D721Med (cell line): ENCODE measurements at places on chromosomes 2 and 18.

- no peak for DNase-seq
These were observed 236.8 kb upstream of the RBMS1 start for GRCh38 chr2:160730296-160730995.

GRCh38 chr2:176158186-176158591, 1.1 kb downstream of the HOXD3 start:
- no peak for DNase-seq

DNA sequence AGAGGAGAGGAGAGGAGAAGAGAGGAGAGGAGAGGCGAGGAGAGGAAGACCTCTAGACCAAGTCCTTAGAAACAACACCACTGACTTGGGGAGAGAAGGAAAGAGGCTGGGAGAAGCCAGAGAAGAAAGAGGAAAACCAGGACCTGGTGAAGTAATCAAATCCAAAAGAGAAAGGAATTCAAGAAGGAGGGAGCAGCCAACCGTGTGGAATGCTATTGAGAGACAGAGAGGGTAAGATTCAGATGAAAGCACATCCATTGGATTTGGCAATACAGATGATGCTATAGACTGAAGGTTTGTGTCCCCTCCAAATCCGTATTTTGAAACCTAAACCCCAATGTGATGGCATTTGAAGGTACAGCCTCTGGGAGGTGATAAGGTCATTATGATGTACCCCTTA, 50.7 kb downstream of the GALNT14 start:
- no peak for DNase-seq

- no peak for DNase-seq
These were observed 471.7 kb downstream of the THSD7B start for GRCh38 chr2:137237055-137237454.

- no peak for DNase-seq
These were observed 275.4 kb upstream of the HS6ST1 start for GRCh38 chr2:128593879-128594650.

- DNase-seq: no peak
These were observed 99.2 kb upstream of the PTPRM start for GRCh38 chr18:7467708-7468466.

- no peak for DNase-seq
These were observed 1.0 kb upstream of the ZEB2 start for GRCh38 chr2:144520756-144521487.

- no peak for DNase-seq
These were observed 139.4 kb downstream of the SMAD7 start for GRCh38 chr18:48811401-48811800.

DNA sequence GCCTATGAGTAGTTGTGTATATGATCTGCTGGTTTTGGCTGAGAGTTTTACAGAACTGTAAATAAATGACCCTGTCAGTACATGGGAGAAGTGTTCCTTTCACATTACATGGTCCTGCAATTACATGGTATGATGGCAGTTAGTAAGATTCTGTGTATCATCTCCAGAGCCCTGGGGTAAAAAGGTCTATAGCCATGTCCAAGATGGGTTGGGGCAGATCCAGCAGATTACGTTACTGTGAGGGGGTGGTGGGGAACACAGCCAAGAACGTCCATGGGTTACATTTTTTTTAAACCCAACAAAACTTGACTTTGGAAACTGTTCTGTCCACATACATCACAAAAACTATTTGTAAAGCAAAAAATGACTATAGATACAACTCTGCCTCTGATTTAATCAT, 64.2 kb upstream of the LMAN1 start:
- DNase-seq: no peak

DNA sequence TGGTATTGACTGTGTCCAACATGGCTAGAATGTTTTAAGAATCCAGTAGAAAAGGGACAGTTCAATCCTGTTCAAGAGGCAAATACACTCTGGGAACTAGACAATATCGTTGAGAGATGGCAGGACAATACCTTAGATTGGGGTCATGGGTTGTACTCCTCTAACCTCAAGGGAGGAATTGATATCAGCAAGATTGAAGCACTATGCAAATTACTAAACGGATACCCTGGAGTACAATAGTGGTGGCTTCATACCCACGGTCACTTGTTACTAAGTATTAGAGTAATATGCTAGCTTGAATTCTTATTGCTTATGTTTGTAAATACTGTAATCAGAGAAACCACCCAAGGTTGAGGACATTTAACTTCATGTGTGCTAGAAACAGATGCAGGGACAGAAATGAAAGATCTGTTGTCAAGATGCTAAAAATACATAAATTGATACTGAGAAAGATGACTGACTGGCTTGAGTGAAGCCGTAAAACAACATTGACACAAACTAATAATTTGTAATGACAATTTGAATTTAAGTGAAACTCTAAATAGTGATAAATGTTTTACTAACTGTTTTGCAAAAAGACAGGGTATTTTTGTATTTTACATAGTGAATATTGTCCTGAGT, 73.3 kb downstream of the KCNJ3 start:
- DNase-seq: no peak

- no peak for DNase-seq
These were observed 136.7 kb upstream of the CXCR4 start for GRCh38 chr2:136254681-136255080.

- no peak for DNase-seq
These were observed 814 bp upstream of the RAB1A start for GRCh38 chr2:65130664-65131175.

DNA sequence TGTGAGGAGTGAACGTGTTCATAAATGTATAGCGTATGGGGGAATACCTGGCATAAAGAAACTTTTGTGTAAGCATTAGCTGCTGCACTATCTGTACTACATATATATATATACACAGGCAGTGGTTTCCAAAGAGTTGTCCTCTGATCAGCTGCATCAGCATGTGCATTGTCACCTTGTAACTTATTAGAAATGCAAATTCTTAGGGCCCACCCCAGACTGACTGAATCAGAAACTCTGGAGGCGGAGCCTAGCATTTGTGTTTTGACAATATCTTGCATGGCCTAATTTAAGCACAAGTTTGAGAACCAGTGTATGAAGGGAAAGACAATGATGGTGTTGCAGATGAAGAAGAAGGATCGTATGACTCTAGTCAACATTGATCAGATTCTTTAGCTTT, 299.5 kb downstream of the CCDC102B start:
- DNase-seq: no peak

GRCh38 chr2:64311948-64312621, 141.9 kb upstream of the LGALSL start:
- no peak for DNase-seq

DNA sequence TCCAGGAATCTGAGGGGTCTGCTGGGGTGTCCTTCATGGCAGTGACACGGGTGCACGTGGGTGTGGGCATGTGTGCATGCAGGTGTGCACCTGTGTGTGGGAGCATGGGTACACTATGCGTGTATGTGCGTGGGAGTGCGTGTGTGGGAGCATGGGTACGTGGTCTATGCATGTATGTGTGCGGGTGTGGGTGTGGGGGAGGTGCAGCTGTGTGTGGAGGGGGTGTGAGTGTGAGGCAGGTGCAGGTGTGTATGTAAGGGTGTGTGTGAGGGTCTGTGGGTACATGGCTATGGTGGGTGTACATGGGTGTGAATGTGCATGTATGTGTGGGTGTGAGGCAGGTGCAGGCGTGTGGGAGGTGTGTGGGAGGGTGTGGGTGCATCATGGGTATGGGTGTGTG, 36.3 kb downstream of the EIPR1 start:
- DNase-seq: no peak

DNA sequence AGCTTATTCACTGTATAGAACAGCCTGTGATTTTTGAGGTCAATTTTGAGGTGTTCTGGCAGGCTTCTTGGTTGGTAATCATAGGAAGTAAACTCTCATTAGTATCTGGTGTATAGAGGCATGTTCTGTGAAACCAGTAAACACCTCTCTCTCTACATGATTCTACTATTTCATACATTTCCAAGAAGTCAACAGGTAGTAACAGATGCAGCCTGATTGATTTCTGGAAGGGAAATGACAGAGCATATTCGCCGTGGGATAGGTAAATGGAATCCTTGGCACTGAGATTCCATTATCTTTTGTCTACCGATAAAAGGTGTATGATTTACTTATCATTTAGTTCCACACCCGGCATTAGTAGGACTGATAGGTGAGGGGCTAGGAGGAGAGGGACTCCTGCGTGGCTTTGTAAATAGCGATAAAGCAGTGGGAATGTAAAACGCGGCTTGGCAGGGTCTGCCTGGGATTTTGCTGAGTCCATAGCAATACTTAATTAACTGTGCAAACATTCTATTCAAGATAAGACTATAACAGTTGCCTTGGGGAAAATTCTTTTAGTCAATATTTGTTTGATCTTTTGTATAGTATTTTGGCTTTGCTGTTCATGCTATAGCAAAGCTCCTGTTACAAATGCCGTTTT, 32.3 kb downstream of the LYPD6B start:
- DNase-seq: no peak

GRCh38 chr2:217195658-217196446, 336.0 kb upstream of the TNP1 start:
- no peak for DNase-seq

- no peak for DNase-seq
These were observed 5.1 kb downstream of the HNMT start for GRCh38 chr2:137969418-137969765.
